ENCODE measurements at places on chromosomes 1 and 21.

DNA sequence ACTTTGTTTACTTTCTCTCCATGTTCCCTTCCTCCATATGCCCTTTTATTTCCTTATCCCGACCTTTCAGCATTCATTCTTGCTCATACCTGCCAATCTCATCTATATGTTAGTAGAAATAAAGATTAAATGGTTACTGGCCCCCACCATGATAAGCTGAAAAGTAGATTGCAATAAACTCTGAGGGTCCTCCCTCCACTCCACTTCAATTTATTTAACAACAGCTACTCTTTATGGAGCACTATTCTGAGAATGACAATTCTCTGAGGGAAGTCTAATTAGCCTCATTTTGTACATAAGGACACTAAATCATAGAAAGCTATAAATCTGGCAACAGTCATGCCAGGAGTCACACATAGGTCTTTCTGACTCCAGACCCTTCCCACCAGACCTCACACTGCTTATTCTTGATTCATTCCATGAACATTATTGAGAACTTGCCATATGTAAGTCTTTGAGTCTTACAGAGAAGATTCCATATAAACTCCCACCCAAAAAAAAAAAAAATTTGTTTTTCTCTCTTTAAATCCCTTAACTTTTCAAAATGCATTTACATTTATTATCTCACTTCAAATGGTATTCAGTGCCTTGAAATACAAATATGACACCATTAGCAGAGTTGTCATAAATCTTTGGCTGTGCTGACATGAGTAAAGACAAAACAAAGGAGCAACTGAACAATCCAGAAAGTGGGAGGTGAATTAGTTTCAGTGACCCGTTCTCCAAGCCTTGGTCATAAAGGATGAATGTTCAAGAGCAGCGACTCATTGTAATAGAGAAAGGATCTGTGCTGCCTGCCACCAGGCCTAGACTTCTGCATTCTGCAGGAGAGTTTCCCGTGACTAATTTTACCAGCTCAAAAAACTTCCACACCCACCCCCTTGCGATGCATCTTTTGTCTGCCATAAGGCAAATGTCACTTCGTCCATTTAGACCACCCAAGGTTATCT, 28.5 kb downstream of the PALMD start:
- no peak for DNase-seq

DNA sequence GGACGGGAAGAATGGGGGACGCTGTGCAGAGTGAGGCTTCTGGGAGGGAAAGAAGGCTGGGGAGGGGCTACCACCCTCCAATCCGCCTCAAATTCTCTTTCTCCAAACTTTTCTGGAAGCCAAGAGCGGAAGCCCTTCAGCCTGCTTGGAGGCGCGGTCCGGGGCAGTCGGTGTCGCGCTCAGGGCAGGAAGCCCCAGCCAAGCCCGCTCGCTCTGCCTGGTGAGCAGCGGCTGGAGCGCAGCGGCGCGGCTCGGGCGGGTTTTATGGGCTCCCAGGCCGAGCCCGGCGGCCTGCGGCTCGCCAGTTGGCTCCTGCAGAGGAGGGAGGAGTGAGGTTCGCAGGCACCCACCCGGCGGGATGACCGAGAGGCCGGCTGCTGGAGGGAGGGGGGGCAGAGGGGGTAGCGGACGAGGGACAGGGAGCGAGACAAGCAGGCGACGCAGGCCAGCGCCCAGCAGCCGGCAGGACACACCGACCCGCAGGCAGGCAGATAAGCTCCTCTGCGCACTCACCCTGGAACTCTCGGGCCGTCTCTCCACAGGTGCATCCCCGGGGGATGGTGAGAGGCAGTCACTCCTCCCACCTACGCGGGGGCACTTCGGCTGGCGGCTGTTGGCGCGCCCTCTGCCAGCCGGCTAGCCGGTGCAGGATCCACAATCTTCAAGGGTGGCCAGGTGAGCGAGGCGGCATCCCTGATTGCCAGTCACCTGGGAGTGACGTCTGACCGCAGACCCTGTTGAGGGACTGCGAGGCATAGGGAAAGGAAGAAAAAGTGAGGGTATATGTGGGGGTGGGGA, at the start of gene AVPR1B:
Gene AVPR1B (minus strand): TSS at position 238 of the 798 bp plus-strand sequence. CDS start 498 bp downstream, outside the sequence.
- no peak for DNase-seq

DNA sequence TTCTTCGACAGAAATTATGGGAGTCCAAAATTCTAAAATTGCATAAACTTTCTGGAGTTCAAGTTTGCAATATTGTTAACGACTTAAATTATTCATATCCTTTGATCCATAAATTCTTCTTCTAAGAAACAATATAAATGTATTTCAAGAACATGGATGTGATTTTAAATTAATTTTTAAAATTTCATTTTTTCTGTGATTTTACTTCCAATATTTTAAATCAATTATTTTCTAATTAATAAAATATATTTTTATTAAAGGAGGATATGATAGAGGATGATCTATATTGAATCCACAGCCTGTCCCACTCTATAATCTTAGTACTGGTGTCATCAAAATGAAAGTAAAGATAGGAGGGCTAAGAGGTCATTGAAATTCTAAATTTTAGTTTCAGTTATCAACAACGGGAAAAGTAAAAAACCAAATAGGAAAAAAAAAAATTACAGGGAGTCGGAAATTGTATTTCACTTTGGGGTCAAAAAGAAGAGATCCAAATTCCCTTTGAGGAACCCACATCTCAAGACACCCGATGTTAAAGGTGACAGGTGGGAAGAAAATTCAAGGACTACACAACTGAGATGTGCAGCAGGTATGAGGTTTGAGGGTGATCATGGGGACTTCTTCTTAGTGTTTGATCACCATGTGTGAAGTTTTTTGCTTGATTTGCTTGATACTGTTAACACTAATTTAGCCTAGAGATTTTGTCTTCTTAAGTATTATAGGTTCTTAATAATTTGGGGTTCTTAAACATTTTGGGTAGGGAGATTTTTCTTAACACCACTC, 154.8 kb upstream of the RGS18 start:
- no peak for DNase-seq

DNA sequence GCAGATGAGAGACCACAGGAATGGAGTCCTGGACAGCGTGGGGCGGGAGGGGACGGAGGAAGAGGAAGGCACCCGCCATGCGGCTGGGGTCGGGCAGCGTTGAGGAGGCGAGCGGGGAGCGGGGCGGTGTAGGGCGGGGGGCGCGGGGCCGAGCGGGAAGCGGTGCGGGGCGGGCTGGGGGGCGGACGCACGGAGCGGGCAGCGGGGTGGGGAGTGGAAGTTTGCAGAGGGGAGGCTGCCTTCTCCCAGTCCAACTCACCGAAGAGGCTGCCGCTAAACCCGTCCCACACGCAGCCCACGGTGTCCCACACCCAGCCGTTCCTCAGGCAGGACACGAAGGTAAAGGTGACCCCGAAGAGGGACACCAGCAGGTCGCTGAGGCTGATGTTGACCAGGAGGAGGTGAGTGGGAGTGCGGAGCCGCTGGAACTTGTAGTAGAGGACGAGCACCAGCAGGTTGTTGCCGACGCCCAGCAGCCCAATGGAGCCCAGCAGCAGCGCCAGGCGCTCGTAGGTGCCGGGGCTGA, 483 bp downstream of the CHML start:
- DNase-seq: no peak

- DNase-seq: no peak
These were observed 736.7 kb upstream of the PTBP2 start for GRCh38 chr1:95984798-95985374.

DNA sequence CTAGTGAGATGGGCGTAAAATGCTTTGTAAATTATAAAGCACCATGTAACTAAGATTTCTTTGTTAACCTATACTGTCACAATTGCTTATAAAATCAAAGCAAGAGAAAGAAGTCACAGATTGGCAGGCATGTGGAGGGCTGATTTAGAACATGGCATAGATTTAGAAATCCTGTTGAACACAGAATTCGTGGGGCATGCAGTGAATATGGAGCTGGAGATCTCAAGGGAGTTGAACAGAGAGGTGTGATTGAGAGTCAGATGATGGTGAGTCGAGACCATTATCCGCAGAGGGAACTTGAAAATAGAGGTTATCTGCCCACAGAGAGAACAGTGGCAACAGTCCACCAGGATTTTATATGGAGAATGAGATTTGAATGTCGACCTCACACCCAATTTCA, 27.6 kb downstream of the PBX1 start:
- DNase-seq: no peak

DNA sequence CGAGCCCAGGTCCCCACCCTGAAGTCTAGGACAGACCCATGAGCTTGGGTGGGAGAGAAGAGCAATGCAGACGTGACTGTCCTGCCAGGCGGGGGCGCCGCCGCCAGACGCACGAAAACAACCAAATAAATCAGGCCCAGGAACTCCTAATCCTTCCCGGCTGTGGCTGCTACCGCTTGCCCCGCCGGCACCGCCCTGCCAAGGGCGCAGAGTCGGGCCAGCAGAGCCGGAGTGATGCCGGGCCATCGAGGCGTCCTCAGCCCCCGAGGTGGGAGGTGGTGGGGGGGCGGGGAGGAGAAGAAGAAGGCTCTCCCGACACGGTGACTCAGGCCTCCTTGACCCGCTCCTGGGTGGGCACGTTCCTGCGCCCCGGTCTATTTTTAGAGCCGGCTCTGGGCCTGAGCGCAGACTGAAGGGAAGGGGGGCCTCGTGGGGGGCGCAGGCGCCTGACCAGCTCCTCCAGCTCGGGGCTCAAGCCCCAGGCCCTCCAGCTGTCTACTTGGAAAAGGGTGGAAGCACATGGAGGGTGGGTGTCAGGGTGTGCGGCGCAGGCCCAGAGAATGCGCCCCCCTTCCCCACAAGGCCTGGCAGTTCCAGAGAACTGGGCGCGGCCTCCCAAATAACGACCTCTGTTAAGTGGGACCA, 10.7 kb upstream of the COL16A1 start:
- no peak for DNase-seq

GRCh38 chr1:21123287-21123948, 53.3 kb downstream of the EIF4G3 start:
- no peak for DNase-seq

DNA sequence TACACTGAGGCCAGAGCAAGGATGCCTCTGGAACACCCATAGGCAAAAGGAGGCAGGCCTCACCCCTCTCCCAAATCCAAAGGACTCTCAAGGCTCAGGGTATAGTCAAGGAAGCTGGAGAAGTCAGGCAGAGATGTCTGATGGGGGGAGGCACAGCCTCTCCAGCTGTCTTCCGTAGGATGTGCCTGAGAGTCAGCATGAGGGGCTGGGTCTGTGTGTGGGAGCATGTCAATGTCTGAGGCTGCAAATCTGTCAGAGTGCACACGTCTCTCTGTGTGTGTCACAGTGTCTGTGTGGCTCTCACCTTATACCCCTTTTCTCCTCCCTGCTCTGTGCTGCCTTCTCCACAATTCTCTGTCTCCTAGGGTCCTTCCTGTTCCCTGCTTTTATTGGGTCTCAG, 4.0 kb downstream of the HPCAL4 start:
- no peak for DNase-seq

- no peak for DNase-seq
These were observed 3.9 kb downstream of the TMEM61 start for GRCh38 chr1:54984131-54984842.

DNA sequence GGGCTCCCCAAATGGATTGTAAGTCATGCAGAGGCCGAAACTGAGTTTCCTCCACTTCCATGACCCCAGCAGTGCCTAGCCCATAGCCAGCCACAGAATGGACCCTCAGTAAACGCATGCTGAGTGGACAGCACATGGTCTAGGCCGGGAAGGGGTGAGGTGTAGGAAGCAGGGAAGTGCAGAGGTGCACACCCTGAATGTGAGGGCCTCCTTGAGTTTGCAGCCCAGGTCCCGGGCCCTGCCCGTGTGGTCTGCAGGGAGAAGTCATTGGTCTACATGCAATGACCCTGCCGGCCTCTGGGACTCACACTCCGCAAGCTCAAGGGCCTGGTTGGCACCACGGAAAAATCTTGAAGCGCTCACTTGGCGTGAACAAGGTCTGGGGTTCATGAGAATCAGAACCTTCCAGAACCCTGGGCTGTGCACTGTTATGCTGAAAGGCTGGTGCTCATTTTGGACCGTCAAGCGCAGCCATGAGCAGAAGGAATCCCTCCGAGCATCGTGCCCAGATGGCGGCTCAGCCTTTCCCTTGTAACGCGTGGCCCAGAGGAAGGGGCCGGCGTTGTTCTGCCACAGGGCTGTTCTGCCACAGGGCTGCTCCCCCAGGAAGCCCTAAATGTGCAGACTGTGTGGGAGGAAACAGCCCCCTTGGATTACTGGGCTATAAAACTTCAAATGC, 66.4 kb downstream of the PSMG1 start:
- no peak for DNase-seq

GRCh38 chr1:152426731-152427130, 12.7 kb upstream of the CRNN start:
- DNase-seq: no peak

GRCh38 chr1:117577191-117577885, 28.5 kb upstream of the TENT5C start:
- no peak for DNase-seq

- DNase-seq: no peak
These were observed 47.6 kb downstream of the TGFB2 start for GRCh38 chr1:218392780-218393179.

DNA sequence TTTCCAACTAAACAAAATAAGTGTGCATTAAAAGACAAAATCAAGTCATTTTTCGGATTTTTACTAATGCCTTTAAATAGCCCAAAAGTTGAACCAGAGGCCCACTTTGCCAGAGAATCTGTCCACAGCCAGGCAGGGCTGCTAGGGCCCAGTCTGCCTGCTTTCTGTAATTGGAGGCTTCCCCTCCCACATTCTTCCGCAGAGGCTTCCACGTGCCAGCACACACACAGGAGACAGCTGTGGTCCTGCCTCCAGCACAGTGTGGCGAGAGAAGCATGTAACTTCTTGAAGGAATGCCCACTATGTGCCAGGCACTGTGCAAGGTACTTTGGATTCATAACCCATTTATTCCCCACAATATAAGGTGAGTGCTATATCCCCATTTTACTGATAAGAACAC, 11.3 kb upstream of the PDZK1IP1 start:
- no peak for DNase-seq

DNA sequence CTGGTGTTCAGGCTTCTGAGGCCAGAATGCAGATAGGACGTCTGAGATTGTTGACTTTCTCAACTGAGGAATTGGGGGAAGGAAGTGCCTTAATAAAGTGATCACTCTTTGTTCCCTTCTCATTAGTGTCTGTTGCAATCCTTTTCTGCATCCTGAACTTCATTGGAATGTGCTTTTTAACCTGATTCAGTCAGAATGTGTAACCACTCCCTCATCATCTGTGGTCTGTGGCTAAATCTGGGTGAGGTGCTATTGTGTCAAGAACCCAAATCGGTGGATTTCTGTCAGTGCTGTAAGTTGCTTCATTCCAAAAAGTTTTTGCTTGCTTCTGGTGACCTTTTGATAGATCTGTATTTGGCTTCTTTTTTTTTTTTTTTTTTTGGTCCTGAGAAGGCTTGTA, 38.2 kb downstream of the ARID1A start:
- DNase-seq: no peak

- no peak for DNase-seq
These were observed 166.1 kb downstream of the PLA2G4A start for GRCh38 chr1:186994897-186995296.

- no peak for DNase-seq
These were observed 163.7 kb downstream of the LTN1 start for GRCh38 chr21:28828981-28829380.

DNA sequence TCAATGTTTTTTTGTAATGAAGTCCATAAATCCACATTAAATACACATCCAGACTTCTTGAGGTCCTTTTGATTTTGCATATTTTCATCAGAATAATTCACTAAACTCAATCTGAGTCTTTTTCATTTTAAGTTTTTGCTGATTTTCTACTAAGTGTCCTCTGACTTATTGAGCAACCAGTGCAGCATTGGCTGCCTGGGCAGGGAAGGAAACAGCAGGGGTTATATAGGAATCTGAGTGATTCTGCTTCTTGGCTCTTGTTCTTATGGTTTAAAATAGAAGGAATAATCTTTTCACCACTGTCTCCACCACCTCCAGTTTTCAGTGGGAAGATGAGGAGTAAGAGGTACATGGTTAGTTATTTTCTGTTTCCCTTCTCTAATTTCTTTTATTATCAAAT, 88.4 kb downstream of the ST6GALNAC5 start:
- no peak for DNase-seq

All from iPS DF 19.7 (cell line).